ENCODE measurements at places on chromosomes 6 and 20.

GRCh38 chr6:37155394-37156312, 14.3 kb upstream of the PIM1 start:
- no peak for DNase-seq

- no peak for DNase-seq
Observed at GRCh38 chr20:12847872-12848271, 160.9 kb upstream of the SPTLC3 start.

GRCh38 chr6:7578931-7579330, 11.1 kb upstream of the SNRNP48 start:
- no peak for DNase-seq

DNA sequence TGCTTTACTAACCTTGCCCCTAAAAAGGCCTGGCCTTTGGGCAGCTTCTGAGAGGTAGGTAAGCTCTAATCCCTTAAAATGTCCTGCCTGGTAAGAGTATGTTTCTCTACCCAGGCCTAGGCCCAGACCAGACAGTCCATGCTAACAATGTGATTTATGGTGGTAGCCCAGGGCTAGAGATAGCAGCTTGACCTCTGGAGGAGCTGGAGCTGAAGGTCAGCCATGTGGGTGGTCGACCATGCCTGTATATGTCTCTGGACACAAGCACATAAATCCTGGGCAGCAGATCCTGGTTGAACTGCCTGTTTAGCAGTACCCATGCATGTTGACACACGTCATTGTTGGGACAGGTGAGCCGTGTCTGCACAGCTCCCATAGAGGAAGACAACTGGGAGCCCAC, 62.1 kb upstream of the PHACTR1 start:
- no peak for DNase-seq

DNA sequence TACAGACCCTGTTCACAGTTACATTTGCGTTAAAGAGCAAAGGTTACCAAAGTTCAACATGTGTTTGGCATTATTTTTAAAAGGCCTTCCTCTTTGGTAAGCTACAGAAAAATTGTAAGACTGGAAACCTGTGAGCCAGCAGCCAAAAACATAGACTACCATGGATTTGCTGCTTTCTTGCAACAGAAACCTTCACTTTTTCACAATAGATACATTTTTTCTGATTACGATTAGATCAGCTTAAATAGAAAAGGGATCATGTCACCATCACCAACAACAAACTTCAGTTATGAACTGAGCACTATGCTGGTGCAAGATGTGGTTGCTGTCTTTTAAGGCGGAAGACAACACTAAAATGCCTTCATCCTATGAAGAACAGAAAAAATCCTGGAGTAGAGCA, 112.3 kb upstream of the MARCKS start:
- DNase-seq: no peak

- no peak for DNase-seq
Observed at GRCh38 chr6:157539900-157540752, 159.1 kb downstream of the ZDHHC14 start.

DNA sequence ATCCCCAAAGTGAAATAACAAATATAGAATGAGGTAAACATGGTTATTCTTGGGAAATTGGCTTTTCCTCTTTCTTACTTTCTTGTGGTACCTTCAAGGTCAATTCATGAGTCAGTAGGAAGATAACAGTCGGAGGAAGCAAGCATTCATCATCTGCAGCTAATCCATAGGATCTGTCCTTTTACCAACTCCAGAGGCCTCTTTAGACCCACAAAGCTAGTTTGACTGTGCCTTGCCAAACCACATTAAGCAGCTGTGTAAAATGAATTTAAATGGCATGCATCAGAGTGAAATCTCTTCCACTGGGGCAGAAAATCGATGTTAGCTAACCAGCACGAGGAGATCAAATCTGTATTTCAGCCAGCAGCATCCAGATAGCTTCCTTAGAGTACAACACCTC, 171.3 kb downstream of the TMEM242 start:
- no peak for DNase-seq

- DNase-seq: no peak
Observed at GRCh38 chr6:43054206-43054943, 724 bp upstream of the CUL7 start.

DNA sequence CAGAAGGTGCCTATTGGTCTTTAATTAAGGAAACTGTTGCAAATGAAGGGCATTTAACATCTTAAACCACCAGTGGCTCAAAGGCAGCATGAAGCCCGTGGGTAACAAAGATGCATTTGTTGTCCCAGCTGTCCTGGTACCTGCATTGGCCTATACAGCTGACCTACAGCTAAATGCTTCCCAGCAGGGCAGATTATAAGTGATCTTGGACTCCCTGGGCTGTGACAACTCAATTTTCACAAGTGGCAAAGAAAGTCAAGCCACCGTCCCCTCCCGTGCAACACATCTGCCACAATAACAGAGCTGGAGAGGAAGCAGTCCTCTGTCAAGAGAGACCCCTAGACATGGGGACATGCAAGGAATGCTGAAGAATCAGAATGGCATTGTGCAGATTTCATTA, 31.5 kb upstream of the EDN3 start:
- no peak for DNase-seq

DNA sequence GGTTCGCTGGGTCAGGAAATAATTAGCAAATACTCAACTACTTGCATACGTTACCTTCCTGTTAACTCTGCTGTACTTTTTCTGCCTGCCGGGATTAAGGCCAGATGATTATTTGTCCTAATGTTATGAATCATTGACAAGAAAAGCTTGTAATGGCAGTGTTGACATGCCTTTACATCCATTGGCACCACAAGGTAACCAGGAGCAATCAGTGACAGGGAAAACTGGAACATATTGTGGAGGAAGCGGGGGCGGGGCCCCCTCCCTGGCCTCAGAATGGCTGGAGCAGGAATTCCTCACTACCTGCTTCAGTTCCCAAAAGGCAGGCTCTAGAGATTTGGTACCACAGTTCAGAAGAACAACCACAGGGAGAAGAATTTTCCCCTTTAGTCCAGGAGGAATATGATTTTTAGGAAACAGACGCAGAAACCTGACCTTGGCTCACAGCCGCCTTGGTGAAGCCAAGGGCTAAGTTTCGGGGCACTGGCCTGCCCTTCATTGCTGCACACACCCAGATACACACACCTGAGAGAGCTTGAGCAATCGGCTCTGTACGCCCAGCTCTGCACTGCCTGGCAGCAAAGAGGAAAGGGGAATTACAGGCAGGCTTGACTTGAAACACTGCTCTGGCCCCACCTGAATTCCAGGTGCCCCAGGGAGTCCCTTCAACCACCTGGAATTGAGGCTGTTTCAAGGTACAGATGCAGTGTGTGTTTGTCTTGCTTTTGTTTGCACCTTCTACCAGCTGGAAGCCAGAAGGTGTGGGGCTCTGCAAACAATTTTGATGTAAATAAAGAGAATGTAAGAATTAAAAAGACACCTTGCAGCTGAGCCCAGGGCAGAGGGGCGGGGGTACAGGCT, 89.8 kb downstream of the MYB start:
- DNase-seq: no peak

DNA sequence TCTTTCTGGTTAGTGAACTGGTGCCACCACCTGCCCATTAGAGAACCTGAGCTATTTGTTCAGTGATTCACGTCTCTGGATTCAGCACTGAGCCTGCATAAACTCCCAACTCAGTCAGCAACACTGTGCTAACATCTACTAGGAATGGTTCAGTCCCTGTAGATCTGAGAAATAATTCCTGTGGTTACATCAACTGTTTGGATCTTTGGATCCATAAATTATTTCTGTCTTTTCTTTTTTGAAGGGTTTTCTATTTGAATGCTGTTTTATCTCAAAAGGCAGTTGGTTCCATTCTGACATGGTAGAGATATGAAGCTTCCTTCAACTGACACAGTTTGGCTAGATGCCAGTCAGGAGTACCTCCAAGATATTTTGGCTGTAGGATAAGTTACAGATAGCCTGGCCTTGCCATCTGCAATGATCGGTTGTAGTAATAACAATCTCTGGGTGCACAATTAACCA, 125.9 kb downstream of the TRMT11 start:
- no peak for DNase-seq

DNA sequence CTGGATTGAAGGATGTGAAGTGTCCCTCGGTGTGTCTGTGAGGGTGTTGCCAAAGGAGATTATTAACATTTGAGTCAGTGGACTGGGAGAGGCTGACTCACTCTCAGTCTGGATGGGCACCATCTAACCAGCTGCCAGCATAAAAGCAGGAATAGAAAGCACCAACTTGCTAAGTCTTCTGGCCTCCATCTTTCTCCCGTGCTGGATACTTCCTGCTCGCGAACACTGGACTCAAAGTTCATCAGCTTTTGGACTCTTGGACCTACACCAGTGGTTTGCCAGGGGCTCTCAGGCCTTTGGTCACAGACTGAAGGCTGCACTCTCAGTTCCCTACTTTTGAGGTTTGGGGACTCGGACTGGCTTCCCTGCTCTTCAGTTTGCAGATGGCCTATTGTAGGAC, 220.3 kb upstream of the LRFN2 start:
- no peak for DNase-seq

DNA sequence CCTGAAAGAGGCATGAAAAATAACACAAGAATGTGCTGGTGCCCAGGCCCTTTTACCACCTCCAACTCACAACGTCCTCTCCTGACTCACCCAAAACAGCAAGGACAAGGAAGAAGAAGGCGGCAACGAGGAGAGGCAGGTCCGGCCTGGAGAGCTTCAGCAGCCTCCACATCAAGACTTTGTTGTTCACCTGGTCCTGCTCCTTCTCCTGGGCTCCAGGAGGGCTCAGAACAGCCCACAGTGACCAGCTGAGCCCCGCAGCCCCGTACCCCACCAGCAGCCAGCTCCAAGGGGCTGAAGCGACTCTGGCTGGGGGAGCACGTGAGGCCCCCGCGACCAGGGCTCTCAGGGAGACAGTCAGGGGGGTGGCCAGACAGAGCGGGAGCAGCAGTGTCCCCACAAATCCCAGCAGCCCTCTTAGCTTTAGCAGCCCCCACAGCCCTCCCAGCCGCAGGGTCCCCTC, 857 bp downstream of the TAP2 start:
- DNase-seq: no peak

DNA sequence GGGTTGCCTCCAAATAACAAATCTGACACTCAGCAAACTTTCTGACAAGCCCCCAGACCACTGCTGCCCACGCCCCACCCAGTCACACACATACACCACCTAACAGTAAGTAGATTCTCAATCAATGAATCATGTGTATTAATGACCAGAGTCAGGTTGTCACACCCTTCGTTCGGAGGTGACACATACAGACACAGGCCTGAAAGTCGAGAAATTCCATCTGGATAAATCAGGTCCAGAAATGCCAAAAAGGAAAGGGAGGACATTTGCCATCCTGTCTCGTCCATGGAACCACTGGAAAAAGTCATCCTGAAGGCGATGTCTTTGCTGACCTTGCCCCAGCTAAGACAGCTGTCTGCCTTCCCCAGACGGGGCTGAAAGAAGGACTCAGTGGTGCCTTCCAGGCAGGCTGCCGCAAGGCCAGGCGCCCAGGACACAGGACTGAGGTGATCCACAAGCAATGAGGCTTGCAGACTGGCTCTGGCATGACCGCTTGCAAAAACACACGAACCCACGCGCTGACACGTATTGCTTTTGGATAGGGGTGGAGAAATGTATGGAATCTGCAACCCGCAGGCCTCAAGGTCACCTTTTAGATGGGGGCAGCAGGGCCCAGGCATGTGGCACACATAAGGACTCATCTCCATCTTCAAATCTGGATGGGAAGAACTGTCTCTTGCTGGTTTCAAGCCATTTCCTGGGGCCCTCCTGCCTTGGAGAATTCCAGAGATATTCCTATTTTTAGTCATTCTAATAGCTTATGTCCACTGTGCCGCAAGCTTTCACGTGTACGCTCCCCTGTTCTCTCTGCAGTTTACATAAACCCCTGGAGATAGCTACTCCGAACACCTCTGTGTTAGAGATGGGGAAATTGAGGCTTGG, 9.0 kb downstream of the NFATC2 start:
- DNase-seq: no peak

DNA sequence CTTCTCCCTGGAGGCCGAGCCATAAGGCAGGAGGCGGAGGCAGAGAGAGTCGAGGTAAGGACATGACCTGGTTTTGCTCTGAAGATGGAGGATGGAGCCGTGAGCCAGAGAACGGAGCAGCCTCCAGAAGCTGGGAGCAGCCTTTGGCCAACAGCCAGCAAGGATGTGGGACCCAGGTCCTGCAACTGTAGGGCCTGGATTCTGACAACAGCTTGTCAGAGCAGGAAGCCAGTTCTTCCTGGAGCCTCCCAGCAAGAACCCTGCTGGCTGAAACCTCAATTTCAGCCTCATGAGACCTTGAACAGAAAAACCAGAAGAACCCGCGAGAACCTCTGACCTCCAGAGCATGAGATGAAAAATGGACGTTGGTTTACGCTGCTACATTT, 13.4 kb upstream of the MRGBP start:
- DNase-seq: no peak

DNA sequence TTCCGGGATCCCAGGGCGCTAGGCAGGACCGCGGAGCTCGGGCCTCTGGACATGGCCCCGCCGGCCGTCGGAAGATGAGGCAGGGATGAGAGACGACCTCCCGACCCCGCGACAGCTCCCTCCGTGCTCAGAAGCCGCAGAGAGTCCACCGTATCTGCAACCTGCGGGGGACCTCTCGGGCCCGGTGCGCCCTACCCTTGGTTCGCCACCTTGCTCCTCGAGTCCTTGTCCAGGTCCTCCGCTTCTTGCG, 301 bp downstream of the PPP1R3D start:
- no peak for DNase-seq

GRCh38 chr6:126167726-126168125, 172.2 kb upstream of the CENPW start:
- DNase-seq: no peak

GRCh38 chr6:12605888-12606345, 110.7 kb upstream of the PHACTR1 start:
- DNase-seq: peak; percentile 54

DNA sequence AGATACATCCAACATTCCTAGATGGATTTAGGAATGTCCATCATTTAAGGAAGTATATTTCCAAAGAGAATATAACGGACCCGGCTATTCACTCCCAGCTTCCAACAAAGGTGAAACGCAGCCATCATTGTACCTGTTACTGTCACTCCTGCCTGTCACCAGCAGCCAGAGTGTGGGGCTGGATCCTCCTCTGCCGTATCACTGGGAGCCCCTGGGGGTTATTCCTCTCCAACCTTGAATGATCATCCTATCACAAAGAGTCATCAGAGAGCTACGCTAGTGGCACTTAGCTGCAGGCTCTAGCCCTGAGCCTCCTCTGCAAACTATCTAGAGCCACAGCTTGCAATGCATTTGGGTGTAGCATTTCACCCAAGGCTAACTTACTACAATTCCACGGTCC, 73.6 kb upstream of the NHSL1 start:
- no peak for DNase-seq

GRCh38 chr20:44650771-44651433, 597 bp downstream of the ADA start:
- DNase-seq: no peak

DNA sequence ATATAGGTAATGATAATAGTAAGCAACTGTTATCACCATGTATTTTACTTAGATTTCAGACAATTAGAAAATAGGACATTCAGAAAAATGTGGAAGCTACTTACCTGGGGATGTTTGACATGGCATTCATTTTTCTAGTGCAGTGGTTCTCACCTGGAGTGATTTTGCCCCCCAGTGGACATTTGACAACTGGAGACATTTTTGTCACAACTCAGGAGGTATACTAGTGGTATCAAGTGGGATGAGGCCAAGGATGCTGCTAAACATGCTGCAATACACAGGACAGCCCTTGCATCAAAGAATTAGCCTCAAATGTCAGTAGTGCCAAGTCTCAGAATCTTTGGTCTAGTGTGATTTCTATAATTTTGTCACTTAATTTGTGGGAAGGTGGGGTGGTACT, 36.1 kb downstream of the NUS1 start:
- DNase-seq: no peak
